ENCODE measurements at places on chromosomes 7 and 10. TPM values are rescaled to one million over a fixed set of nuclear protein-coding genes. Genes with fewer than 3 reads are reported as not detected.
A peak's percentile ranks its signal among the peaks of the same experiment; 100 is the strongest.

DNA sequence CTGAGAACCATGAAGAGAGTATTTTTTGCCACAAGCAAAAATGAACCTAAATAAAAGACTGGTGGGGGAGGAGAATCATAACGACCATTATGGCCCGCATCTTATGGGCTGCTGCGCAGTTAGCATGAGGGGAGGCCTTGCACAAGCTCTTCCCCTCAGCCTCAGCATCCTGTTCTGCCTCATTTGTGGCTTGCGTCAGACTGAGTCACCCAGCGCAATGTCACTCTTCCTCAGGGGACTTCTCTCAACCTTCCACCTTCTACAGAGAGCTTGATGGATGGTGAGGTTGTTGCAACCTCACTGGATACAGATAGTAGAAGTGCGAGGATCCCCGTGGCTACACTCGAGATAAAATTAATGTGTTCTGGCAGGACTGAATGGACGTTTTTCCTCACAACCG, 16.8 kb upstream of the GPR15LG start:
- DNase-seq = peak; percentile 65

DNA sequence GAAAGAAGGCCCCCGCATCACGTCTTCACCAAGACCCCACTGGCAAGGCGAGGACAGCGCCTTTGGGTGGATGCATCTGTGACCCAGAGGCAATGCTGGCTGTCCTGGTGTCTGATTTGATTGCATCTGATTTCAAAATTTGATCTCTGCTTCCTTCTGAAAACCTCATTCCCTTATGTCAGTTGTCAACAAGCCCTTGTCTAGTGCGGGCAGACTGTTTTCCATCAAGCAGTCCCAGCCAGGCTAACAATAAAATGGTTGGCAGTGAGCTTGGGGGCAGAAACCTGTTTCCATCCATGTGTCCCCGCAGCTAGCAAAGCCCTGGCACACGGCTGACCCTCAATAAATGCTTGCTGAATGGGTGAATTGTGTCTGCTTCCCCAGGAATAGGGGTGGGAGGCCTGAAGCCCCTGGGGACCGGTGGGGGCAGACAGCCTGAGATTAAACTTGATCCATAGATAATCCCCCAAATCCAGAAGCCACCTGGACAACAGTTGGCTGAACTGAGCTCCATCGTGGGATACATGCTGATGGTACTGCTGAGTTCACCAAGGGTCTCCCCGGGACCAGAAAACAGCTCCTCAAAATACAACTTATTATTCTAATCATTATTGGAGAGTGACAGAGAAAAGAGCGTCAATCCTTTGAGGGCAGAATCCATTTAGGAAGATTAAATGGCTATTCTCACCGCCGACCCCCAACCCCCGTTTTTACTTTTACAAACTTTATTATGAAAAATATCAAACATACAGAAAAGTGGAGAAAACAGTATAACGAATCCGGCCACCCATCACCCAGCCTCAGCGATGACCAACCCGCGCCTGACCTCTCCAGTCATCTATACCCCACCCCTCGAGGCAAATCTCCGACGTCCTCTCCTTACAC, 912 bp upstream of the DUSP5 start:
- DNase-seq = peak; percentile 25

DNA sequence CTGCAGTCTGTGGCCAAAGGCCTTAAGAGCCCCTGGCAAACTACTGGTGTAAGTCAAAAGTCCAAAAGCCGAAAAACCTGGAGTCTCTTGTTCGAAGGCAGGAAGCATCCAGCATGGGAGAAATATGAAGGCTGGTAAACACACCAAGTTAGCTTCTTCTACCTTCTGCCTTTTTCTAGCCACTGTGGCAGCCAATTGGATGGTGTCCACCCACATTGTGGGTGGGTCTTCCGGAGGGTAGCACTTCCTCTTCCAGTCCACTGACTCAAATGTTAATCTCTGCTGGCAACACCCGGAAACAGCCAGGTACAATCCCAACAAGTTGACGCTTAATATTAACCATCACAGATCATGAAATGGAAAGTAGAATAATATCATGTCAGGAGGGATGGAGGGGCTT, 827.6 kb downstream of the SORCS1 start:
- no peak for DNase-seq

DNA sequence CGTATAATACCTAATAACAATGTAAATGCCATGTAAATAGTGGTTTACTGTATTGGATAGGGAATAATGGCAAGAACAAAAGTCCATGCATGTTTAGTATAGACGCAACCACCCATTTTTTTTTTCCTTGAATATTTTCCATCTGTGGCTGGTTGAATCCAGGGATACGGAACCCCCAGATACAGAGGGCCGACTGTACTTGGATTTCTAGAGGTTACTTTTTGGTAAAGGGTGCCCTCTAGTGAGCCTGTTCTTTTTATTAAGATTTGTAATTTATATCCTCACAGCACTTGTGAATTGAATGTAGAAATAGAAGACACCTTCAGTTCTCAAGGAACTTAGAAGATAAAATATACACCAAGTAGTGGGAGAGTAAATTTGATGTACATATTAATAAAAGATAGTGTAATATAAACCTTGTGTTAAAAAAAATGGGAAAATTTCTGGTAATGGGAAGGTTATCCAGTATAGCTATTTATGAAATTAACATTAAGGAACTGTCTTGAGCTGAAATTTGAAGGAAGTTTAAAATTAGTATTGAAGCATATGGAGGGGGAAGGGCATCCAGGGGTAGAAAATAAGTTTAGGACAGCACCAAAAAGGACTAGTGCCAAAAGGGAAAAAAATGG, 32.0 kb downstream of the EXOC6 start:
- DNase-seq = no peak

GRCh38 chr7:120553491-120553890, 280.5 kb downstream of the KCND2 start:
- no peak for DNase-seq

DNA sequence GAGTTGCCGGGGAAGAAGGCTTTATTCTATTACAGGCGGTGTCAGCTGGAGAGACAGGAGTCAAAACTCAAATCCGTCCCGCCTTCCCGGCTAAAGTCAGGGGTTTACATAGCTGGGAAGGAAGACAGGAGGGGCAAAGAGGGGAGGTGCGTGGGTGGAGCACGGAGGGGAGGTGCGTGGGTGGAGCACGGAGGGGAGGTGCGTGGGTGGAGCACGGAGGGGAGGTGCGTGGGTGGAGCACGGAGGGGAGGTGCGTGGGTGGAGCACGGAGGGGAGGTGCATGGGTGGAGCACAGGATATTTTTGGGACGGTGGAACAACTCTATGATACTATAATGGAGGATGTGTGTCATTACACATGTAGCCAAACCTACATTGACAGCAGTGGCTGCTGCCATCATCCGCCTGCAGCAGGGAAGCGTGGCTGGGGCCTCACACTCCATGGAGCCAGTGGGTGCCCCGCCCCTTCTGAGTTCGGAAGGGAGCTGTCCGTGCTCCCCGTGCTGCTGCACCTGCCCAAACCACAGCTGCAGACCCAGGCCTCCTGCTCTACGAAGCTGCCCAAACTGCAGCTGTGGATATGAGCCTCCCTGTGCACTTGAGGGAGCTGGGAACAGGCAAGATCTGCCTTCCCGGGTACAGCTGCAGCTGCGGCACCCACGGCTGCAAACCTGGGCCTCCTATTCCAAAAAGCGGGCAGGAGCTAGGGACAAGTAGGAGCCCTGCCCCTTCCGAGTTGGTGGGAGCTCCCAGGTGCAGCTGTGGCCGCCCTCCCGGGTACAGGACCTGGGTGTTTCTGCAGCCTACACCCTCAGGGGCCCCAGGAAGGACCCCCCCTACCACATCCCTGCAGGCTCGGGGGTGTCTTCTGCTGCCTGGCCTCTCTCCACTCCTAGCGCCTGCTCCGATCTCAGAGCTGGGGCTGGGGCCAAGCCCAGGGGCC, 119.4 kb downstream of the DYNC2I1 start:
- DNase-seq = no peak

GRCh38 chr7:149071182-149071635, 19.3 kb downstream of the ZNF786 start:
- no peak for DNase-seq

- no peak for DNase-seq
These were observed 239.5 kb upstream of the PLXNA4 start for GRCh38 chr7:132815696-132816311.

GRCh38 chr7:155774947-155775346, 37.3 kb downstream of the SHH start:
- DNase-seq = no peak

DNA sequence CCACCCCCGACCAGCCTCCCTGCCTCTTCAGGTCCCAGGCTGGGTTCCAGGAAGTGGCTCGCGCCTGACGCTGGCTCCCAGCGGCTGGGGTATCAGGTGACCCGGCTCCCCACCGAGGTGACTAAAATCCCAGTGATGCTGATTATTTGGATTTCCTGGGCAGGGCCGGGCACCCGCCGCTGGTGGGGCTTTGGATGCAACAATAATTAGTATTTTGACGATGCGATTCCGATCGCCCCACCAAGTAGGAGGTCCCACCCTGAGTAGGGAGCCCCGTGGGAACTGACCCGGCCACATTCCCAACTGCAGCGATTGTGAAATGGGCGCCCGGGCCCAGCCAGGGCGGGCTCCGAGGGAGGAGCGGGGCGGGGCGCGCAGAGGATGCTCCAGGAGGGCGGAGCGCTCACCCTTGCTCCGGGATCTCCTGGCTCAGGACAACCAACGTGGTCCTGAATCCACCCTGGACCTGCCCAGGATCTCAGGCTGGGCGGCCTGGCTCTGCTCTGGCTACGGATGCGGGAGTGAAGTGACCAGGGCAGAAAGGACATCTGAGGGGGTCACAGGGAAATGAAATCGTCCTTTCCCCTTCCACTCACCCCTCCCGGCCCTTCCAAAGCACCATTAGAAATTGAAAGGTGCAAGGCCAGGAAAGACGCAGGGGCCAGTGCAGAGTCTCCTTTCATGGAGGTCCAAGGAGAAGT, 32.6 kb downstream of the DUSP5 start:
- DNase-seq = no peak

DNA sequence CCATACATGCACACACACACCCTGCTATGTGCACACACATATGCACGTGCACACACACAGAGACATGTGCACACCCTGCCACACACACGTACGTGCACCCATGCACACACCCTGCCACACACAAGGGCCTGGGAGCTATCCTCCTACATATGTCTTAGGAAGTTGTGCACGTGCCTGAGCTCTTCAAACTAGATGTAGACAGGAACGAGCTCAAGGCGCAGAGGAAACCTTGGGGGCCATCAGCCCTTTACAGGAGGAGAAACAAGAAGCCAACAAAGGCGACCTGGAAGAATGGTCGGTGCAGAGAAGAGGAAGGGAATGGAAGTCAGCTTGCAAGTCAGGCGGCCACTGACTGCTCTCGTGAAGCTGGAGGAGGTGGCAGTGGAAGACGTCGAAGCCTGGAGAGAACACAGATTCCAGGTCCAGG, 58.7 kb downstream of the AOC1 start:
- DNase-seq = no peak

- DNase-seq = no peak
These were observed 187.4 kb upstream of the AGR3 start for GRCh38 chr7:17069146-17069545.

- no peak for DNase-seq
These were observed 61.7 kb downstream of the MAP3K8 start for GRCh38 chr10:30495687-30496086.

GRCh38 chr10:54284526-54285193, 516.4 kb downstream of the PCDH15 start:
- no peak for DNase-seq

GRCh38 chr10:14382022-14382421, 51.3 kb upstream of the FRMD4A start:
- DNase-seq = peak; percentile 75

DNA sequence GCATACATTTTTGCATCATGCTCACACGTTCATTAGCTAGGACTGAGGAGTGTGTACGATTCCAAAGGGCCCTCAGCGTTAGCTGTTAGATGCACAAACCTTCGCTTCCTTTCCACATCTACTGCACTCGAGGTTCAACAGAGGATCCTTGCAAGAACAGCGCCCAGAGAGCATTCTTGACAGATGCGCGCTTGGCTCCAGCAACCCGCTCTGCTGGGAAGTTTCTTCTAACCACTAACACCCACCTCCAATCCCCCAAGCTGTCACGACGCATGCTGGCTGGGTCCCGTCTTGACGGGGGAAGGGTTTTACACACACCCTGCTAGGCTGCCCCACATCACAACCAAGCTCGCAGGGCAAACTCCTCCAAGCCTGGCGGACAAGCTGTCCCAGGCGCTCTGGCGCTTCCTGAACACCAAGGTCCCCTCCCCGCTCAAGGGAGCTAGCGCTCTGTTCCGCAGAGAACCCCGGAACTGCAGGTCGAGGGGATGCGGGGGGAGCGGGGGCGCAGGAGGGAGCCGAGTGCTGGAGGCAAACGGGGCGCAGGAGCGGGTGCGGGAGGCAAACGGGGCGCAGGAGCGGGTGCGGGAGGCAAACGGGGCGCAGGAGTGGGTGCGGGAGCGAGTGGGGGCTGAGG, 653 bp upstream of the ADRB1 start:
- DNase-seq = no peak

DNA sequence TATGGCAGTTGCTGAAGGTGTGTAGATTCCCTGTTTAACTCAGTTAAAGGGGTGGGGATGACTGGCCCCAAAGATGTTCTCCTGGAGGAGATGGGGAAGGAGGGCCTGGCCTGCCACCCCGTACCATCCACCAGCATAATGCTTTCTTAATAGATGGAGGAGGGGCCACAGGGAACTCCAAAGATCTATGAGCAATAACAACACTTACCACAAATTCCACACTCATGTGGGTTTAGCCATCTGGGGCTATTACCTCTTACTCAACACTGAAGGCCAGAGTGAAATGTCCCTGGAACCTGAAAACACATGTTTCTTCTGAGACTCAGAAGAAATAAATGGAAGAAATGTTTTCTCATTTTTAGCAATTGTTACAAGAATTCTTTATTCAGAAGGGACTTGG, 259.0 kb downstream of the CXCL12 start:
- no peak for DNase-seq

DNA sequence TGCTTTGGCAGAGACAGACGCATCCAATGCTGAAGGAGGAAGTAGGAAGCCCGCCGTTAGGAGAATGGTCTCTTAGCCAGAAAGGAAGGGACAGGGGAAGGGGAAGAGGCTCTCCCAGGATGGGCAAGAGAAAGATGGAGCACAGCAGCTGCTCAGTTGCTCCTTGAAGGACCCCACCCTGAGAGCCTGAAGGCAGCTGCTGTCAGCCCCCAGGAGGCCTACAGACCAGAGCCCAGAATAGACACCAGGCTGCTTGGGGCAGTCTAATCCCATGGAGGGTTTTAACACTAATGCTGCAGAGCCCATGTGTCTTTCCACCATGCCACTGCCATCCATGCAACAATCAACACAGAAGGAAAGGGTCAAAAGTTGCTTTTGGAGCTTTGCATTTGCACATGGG, 3.5 kb upstream of the C7orf33 start:
- DNase-seq = no peak

- DNase-seq = no peak
These were observed 219.3 kb downstream of the JAZF1 start for GRCh38 chr7:27961255-27961654.

- DNase-seq = no peak
These were observed 34.0 kb downstream of the CDK6 start for GRCh38 chr7:92802406-92802805.

ANKRD7 gene
- not detected for total RNA-seq

GDF10 gene
- not detected for total RNA-seq

INTS15 gene
- 60.7 TPM for total RNA-seq

VIPR2 gene
- total RNA-seq = 4.9 TPM

HERC4 gene
- total RNA-seq = 78.4 TPM

EBF3 gene
- total RNA-seq = not detected

AEBP1 gene
- total RNA-seq = 6.4 TPM

CALCR gene
- not detected for total RNA-seq

FLNC gene
- total RNA-seq = not detected

SPDYE8 gene
- not detected for total RNA-seq

ITGA8 gene
- not detected for total RNA-seq

LBX1 gene
- total RNA-seq = not detected

All from natural killer cell (primary cell).